Lower lobe of right lung (tissue), 2 donors: ENCODE measurements at places on chromosomes 5 and 9. TPM values are rescaled to one million over a fixed set of nuclear protein-coding genes. Genes with fewer than 3 reads are reported as not detected.
A peak's percentile ranks its signal among the peaks of the same experiment; 100 is the strongest.

DNA sequence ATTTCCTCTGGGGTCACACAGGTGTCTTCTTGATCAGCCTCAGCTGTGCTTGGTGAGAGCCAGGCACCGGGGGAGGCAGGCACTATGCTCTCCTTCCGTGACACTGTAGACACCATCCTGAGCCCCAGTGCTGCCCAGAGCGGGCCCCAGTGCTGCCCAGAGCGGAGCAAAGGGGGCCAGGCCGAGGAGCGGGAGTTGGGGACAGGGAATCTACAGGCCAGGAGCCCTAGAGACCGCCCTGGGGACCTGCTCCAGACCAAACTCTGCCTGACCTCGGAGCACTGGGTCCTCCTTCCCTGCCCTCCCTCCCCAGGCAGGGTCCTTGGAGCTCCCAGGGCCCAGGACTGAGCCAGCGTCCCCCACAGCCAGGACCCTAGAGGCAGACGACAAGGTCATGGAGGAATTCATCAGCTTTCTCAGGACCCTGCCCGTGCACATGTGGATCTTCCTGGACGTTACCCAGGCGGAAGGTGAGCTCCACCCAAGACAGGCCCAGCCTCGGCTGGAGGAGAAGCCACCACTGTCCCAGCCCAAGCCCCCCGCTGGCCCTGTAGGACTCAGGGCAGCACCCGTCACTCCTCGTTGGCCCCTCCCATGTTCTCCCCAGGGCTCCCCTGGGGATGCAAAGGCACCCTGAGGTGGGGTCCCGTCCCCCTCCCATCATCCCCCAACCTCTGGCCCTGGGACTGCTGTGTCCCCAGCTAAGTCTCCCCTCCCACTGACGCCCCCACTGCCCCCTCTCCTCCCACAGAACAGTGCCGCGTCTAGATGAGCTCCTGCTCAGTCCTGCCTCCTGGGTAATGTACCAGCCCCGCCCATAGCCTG is 30.2 kb downstream of the PAEP start:
- H3K27me3 ChIP-seq, result peaks cover 7% of the 10 kb centered on the region
- no peak overlapping the region for H3K4me3 ChIP-seq
- no peak for DNase-seq
- H3K4me1 ChIP-seq, result no peaks in the 10 kb centered on the region
- no peak overlapping the region for H3K27ac ChIP-seq
- H3K36me3 ChIP-seq, result no peaks in the 10 kb centered on the region

GRCh38 chr9:110443146-110443865 is 105.6 kb upstream of the TXNDC8 start:
- no peaks in the 10 kb centered on the region for H3K36me3 ChIP-seq
- no peaks in the 10 kb centered on the region for H3K27me3 ChIP-seq
- no peak overlapping the region for H3K4me3 ChIP-seq
- no peaks in the 10 kb centered on the region for H3K4me1 ChIP-seq

DNA sequence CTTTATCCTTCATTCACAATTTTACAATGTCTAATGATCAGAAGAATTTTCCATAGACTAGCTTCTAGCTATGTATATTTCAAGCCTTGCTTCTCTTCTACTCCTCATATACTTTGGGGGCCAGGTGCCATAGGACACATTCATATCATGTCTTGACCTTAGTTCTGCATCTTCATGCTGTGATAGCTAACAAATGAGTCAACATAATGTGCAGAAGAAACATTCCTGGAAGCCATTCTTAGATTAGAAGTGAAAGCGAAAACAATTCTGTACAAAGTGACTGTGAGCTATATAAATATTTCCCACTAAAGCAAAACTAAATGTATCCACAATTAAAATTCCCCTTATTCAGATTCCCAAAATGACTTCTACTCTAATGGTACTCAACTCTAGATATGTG is 320.2 kb upstream of the NREP start:
- no peaks in the 10 kb centered on the region for H3K4me1 ChIP-seq
- no peak overlapping the region for H3K27ac ChIP-seq
- no peak overlapping the region for H3K4me3 ChIP-seq

GRCh38 chr5:54446379-54446732 is 9.1 kb upstream of the HSPB3 start:
- no peaks in the 10 kb centered on the region for H3K4me1 ChIP-seq
- no peaks in the 10 kb centered on the region for H3K27me3 ChIP-seq
- no peaks in the 10 kb centered on the region for H3K36me3 ChIP-seq
- H3K27ac ChIP-seq, result no peak overlapping the region
- no peak overlapping the region for H3K4me3 ChIP-seq

- peaks cover 85% of the 10 kb centered on the region for H3K4me1 ChIP-seq
- peak overlapping the region; percentile 86 for H3K27ac ChIP-seq
- no peaks in the 10 kb centered on the region for H3K27me3 ChIP-seq
- H3K36me3 ChIP-seq, result no peaks in the 10 kb centered on the region
- H3K4me3 ChIP-seq, result peak overlapping the region; percentile 94
Observed at GRCh38 chr5:139651853-139652787, 4.0 kb downstream of the CXXC5 start.

GRCh38 chr9:117825609-117826347 is 121.6 kb downstream of the TLR4 start:
- no peak overlapping the region for H3K4me3 ChIP-seq
- H3K27me3 ChIP-seq, result no peaks in the 10 kb centered on the region
- no peak for DNase-seq
- no peaks in the 10 kb centered on the region for H3K4me1 ChIP-seq
- no peaks in the 10 kb centered on the region for H3K36me3 ChIP-seq
- H3K27ac ChIP-seq, result no peak overlapping the region

The DMRT2 gene
- 0.86 TPM for total RNA-seq

The C6 gene
- total RNA-seq, result 9.8 TPM

The CEL gene
- 1.4 TPM for total RNA-seq
